ENCODE measurements at places on chromosomes 1 and 21. TPM values are rescaled to one million over a fixed set of nuclear protein-coding genes. Genes with fewer than 3 reads are reported as not detected.

The MAEL gene
- 0.14 TPM for total RNA-seq

The OR2L5 gene
- total RNA-seq, result not detected

The PLA2G5 gene
- total RNA-seq, result not detected

The CTTNBP2NL gene
- total RNA-seq, result 1.5 TPM

The SPRR2D gene
- total RNA-seq, result not detected

The AXDND1 gene
- 0.64 TPM for total RNA-seq

The CLEC20A gene
- not detected for total RNA-seq

The SLC44A5 gene
- total RNA-seq, result 0.19 TPM

The C1orf105 gene
- total RNA-seq, result not detected

The CFAP57 gene
- 0.35 TPM for total RNA-seq

The KIAA1614 gene
- total RNA-seq, result not detected

The SPRR4 gene
- total RNA-seq, result not detected

The S100B gene
- 10.5 TPM for total RNA-seq

The NKAIN1 gene
- not detected for total RNA-seq

The SYT6 gene
- not detected for total RNA-seq

The MRPS14 gene
- 44.0 TPM for total RNA-seq

The KRTAP19-6 gene
- not detected for total RNA-seq

The TRAF3IP3 gene
- total RNA-seq, result 194 TPM

The CLCN6 gene
- 13.3 TPM for total RNA-seq
